ENCODE measurements at places on chromosomes 16 and 17. TPM values are rescaled to one million over a fixed set of nuclear protein-coding genes. Genes with fewer than 3 reads are reported as not detected.

The SLC25A39 gene
- 227 TPM for total RNA-seq

GRCh38 chr17:63533433-63534077 is 10.4 kb downstream of the KCNH6 start:
- DNase-seq: no peak

DNA sequence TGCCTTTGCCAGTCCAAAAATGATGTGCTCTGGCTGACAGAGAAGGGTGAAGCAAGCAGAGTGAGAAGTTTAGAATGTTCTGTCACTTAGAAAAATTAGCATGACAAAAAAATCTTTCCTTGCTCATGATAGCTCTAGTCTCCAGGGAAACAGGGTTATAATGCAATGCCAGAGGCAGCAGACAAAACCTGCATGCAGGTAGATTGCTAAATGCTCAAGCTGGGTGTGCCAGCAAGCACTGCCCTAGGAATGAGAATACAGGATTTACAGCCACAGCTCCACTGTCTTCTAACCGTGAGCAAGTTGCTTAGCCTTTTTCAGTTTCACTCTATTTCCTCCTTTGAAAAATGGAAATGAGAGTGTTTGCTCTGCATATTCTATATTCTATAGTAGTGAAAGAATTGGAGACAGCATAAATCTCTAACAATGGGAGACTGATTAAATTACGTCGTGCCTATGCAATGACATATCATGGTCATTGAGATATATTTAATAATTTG is 516.6 kb upstream of the C16orf82 start:
- DNase-seq: no peak

DNA sequence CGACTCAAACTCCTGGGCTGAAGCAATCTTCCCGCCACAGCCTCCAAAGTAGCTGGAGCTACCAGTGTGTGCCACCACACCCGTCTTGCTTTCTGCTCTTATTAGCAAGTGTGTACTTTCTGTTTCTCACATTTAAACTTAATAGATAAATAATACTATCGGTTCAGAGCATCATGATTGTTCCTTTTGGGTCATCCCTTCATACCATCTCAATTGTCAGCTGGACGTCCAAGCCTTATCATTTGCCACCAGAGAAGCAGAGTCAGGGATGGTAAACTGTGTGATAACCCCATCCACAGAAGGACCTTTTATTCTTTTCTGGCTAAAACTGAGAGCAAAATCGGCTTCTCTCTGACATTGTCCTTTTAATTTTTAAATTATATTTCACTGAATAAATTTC is 279.8 kb upstream of the GOT2 start:
- no peak for DNase-seq

GRCh38 chr17:59415397-59415796 is 83.9 kb downstream of the YPEL2 start:
- no peak for DNase-seq
